Omental fat pad (tissue), 4 donors: ENCODE measurements at places on chromosomes 6 and 20. TPM values are rescaled to one million over a fixed set of nuclear protein-coding genes. Genes with fewer than 3 reads are reported as not detected.

Gene CENPB
- total RNA-seq: 52.2 TPM

Gene TENT5A
- 15.1 TPM for total RNA-seq

Gene CFB
- total RNA-seq: 16.7 TPM

Gene MCCD1
- not detected for total RNA-seq

Gene BEND3
- total RNA-seq: 8.5 TPM

Gene NKX2-4
- total RNA-seq: not detected
